ENCODE measurements at places on chromosomes 6 and 20.

- DNase-seq = no peak
Observed at GRCh38 chr20:6764619-6765018, 2.9 kb upstream of the BMP2 start.

- no peak for DNase-seq
Observed at GRCh38 chr6:105196076-105196475, 16.3 kb upstream of the POPDC3 start.

- no peak for DNase-seq
Observed at GRCh38 chr20:25233016-25233772, 14.7 kb upstream of the PYGB start.

DNA sequence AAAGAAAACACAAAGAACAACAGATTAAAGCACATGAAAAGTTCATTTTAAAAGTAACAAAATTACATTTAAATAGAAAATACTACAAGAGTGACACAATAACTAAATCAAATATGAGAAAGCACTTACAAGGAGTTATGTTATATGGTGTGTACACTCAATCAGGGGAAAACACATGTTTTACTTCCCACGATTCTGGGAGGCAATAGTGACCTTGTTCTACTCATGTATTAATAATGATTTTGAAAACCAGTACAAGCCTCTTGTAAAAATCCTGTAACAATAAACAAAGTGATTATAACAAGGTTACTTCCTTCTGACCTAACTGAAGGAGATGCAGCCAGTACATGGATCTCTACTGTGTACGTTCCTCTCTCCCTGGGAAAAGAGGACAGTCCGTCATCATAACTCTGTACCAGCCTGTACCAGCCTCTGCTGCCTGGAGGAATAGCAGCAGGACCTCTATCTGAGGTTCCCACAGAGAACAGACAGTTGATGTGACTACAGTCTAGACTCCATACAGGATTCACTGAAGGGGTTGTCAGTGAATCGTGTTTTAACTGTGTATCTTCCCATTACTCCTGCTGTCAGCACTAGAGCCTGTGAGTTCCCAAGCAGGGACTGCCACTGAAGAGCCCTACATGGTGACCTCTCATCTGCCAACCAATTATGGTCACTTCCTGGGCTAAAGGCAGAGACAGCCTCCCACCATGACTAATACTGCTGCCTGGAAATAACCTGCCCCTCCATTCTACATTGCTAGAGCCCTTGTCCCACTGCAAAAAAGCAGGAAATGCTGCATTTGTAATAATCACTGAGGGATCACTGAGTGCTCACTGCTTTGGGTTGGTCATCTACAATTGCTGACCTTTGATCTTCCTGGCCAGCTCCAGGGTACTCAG lies 149.7 kb downstream of the KIF16B start:
- no peak for DNase-seq
